Activated T-cell treated with anti-CD3 and anti-CD28 coated beads for 4 hours (primary cell): ENCODE measurements at places on chromosomes 13 and 19.
A peak's percentile ranks its signal among the peaks of the same experiment; 100 is the strongest.

DNA sequence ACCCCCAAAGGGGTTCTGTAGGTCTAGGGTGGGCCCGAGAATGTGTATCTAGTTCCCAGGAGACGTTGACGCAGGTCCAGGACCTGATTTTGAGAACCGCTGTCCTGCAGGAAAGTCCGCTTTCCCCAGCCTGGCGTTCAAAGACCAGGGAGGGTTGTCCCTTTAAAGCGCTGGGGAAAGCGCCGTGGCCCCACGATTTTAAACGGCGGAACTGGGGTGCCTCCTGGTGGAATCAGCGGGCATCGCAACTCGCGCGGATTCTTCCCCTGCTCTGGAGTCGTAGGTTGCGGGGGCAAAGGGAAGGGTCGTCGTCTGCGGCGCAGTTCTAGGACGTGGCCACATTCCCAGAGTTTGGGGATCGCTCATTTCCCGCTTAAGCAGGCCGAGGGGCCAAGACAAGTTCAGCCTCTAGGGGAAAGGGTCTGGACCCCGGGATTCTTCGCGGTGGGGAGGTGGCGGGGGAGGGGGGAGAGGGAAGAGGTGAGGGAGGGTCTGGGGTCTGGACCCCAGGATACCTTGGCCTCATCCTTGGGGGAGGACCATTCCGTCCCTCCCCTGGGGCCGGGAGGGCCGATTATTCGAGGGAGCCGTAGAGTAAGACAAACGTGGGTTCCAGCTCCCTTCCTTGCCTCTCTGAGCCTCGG, 7.7 kb downstream of the PNMA8B start:
- peak; percentile 79 for DNase-seq

- DNase-seq: no peak
Measured at GRCh38 chr13:108500711-108501110, 128.7 kb upstream of the MYO16 start.

DNA sequence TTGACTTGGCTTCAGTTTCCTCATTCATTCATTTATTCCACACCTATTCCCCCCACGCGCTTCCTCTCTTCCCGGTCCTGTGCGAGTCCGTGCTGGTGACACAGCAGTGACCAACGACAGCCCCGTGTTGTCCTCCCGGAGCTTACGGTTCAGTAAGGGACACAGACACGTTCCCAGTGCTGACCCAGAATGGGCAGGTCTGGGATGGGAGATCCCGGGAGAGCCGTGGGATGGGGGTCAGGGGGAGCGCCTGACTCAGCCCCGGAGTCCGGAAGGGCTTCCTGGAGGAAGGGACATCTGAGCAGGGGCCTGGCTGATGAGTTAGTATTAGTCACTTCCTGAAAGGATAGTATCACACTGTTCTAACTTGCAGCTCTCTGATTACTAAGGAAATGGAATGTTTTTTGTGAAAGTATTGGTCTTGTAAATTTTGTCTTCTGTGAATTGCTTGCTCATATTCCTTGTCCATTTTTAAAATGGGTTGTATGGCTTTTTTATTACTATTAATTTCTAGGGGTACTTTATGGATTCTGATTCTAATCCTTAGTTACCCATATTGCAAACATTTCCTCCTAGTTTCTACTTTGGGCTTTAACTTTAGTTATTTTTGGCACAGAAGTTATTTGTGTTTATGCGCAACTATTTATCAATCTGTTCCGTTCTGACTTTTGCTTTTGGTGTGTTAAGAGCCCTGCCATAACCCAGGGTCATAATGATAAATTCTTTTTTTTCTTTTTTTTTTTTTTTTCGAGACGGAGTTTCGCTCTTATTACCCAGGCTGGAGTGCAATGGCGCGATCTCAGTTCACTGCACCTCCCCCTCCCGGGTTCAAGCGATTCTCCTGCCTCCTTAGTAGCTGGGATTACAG, 708 bp upstream of the ERCC1 start:
- DNase-seq: no peak

- no peak for DNase-seq
Measured at GRCh38 chr19:15280915-15281683, 48.9 kb upstream of the EPHX3 start.

GRCh38 chr13:20984879-20985278, 76.5 kb downstream of the LATS2 start:
- DNase-seq: no peak

DNA sequence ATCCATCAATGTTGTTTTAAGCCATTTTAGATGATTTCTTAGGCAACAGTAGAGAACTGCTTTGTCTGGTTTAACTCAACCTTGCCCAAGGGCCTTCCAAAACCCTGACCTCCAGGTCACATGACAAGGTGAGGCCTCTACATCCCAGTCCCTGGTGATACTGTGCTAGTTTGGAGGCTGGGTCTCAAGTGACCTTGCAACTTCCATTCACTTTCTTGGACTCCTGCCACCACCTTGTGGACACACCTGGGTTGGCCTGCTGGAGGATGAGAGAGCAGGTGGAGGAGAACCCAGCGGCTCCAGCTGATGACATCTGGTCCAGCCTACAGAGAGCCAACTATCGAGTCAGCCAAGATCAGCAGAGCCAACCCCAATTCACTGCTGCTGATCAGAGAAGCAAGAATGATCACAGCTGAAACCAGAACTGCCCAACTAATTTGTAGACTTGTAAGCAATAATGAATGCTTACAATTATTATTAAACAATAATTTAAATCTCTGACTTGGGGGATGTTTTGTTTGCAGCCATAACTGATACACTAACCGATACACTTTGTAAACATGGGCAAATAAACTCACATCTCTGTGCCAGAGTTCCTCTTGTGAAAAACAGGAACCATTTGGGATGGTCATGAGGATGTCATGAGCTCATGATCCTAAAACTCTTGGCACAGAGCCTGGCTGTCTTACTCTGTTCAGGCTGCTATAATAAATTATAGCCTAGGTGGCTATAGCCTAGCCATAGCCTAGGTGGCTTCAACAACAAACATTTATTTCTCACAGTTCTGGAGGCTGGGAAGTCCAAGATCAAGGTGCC, 11.5 kb downstream of the FAM187B start:
- no peak for DNase-seq

GRCh38 chr19:2425622-2426581, 1.5 kb downstream of the TIMM13 start:
- DNase-seq: no peak

GRCh38 chr19:11025006-11025405, 64.2 kb downstream of the SMARCA4 start:
- no peak for DNase-seq

- DNase-seq: no peak
Measured at GRCh38 chr19:13937479-13938300, 527 bp downstream of the PODNL1 start.

- DNase-seq: no peak
Measured at GRCh38 chr19:16949496-16950023, 60.8 kb downstream of the F2RL3 start.

GRCh38 chr19:29677001-29677817, 11.9 kb downstream of the PLEKHF1 start:
- DNase-seq: no peak

DNA sequence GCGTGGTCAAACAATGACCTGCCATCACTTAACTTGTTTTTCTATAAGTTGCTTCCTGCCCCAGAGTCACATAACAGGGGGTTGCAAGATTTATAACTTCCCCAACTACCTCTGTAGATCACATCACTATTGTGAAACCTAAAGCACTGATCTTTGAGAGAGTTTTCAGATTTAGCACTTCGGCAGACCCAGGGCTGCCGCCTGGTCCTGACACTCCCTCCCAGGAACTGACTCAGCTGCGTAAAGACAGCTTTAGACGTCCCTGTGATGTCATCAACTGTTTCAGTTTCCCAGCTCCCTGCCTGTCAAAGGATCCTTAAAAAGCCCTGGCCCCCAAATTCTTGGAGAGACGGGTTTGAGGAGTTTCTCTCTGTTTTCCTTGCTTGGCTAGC, 33.3 kb downstream of the IGFL2 start:
- DNase-seq: no peak

DNA sequence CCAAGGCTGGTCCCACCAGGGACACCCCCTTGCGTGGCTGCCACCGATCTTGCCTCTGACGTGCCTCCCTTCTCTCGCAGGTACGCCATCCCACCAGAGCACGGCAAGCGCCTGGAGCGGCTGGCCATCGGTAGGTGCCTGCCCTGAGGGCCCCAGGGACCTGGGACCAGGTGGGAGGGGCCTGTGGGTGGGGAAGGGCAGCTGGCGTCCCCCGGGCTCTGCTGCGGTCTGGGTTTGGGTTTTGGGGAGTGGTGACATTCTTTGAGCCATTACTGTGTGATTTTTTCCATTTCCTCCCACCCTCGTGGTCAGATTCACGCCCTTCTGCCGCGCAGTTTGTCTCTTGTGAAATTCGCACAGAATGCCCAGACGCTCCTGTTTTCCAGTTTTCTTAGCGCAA, 102.0 kb downstream of the KDM4B start:
- DNase-seq: no peak

DNA sequence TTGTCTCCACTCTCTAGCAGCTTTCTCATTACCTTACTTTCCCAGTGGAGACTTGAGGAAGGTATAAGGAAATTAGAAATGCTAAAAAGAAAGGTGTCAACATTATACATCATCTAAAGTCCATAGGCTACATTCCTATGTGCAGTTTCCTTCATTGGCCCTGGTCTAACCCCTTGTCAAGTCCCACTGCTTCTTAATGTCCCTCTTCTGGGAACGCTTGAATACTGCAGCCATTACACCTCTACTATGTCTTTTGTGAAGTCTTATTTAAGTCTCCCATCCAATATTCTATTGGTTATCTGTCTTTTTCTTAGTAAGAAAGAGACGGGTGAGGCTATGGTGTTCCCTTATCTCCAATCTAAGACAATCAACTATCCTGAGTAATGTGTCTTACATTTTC, 332.6 kb upstream of the TMTC4 start:
- no peak for DNase-seq

GRCh38 chr13:68745502-68745901, 1362.1 kb upstream of the ATXN8OS start:
- no peak for DNase-seq

DNA sequence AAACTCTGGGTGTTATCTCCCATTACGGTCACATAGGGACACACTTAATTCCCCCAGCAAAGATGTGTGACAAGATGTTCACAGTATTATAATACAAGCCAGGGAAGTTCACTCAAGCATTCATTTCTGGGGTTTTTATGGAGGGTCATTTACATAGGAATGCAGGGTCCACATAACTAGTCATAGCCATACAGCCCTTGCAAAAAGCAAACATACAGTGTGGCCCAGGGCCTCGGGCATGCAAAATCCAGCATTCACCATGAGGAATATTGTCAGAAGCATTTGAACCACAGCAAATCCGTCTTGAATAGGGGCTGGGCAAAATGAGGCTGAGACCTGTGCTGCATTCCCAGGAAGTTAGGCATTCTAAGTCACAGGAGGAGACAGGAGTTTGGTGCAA, 13.0 kb upstream of the ZNF460 start:
- no peak for DNase-seq

GRCh38 chr19:46555628-46556280, 45.4 kb upstream of the CALM3 start:
- no peak for DNase-seq

DNA sequence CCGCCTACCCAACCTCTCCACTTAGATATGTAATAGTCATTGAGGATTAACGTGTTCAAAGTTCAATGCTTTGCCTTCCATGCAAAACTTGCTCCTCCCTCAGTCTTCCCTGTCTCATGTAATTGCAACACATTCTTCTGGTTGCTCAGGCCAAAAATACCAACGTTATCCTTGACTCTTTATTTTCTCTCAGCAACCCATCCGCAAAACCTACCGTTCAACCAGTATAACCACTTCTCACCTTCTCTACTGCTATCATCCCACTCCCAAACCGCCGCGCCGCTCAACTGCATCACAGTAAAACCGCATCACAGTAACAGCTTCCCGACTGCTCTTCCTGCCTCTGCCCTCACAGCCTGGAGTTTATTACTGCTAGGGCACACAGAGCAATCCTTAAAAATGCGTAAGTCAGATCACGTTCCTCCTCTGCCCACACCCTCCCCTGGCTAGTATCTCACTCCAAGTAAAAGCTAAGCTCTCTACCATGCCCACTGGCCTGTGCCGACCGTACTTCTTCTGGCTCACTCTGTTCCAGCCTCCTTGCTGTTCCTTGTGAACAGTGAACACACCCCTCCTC, 8.2 kb downstream of the MTIF3 start:
- no peak for DNase-seq

GRCh38 chr13:96052656-96053002, 572 bp downstream of the UGGT2 start:
- DNase-seq: no peak

GRCh38 chr19:12789098-12789903, 2.0 kb upstream of the JUNB start:
- DNase-seq: no peak

GRCh38 chr19:56084835-56085536, 36.1 kb downstream of the ZNF787 start:
- no peak for DNase-seq

GRCh38 chr13:110687736-110688135, 18.2 kb downstream of the CARS2 start:
- DNase-seq: no peak

GRCh38 chr13:30431269-30431940, 9.1 kb downstream of the UBE2L5 start:
- no peak for DNase-seq

- DNase-seq: no peak
Measured at GRCh38 chr19:51531349-51532315, at the start of gene SIGLEC6. TSS of gene SIGLEC6 (minus strand) at chr19:51531670. CDS start at chr19:51531648, 22 bp downstream.

DNA sequence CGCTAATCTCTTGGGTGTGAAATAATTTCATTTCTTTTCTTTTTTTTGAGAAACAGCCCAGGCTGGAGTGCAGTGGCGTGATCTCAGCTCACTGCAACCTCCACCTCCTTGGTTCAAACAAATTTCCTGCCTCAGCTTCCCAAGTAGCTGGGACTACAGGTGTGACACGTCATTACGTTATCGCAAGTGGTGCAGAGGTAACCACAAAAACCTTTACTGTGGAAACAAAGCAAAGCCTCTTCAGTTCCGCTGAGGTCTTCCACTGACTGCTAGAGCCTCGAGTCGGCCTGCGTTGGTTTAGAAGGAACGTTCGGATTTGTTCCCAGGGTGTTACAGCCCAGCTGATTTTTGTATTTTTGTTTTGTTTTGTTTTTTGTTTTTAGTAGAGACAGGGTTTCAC, 2.0 kb upstream of the ZNF784 start:
- DNase-seq: peak; percentile 50

DNA sequence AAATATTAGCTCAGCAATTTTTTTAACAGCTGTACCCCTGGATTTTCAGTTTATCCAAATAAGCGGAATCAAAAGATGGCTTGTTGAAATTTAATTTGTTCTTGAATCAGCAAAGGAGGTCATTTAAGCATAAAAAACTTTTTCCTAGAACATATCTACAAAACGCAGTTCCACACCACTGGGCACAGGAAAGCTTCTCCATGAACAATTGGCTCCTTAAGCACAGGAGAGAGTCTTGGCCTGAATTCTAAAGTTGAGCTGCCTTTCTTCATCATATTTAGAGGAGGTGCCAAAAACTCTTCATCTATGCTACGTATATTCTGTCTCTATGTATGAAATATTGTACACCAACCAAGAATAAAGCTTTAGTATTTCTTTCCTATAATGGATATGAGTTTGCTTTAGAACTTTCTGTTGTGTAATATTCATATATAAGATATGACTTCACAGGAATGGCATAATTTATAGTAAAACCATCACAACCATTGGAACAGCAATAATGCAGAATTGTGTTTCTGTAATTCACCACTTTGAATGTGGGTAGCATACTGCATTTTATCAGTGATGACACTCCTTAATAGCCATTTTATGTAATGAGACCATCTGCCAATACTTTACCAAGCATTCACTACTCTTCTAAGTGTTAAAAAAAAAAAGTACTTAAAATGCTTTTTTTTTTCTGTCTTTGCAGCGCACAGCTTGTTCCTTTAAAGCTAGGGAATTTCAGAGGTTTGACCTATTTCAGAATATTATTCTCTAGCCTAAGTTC, 263.7 kb downstream of the SLITRK6 start:
- DNase-seq: no peak

GRCh38 chr19:49224879-49225278, 67.3 kb downstream of the TRPM4 start:
- no peak for DNase-seq
